HepG2 (cell line): ENCODE measurements at places on chromosomes 11 and 22. TPM values are rescaled to one million over a fixed set of nuclear protein-coding genes. Genes with fewer than 3 reads are reported as not detected.
A peak's percentile ranks its signal among the peaks of the same experiment; 100 is the strongest.

GRCh38 chr11:117011541-117011898, 86.7 kb downstream of the SIK3 start:
- no peaks in the 10 kb centered on the region for H3K4me1 ChIP-seq
- H3K4me3 ChIP-seq = no peak overlapping the region
- H3K36me3 ChIP-seq = no peaks in the 10 kb centered on the region
- no peak overlapping the region for H3K27ac ChIP-seq
- DNase-seq = no peak
- no peaks in the 10 kb centered on the region for H3K27me3 ChIP-seq

GRCh38 chr11:69818231-69818602, 999 bp downstream of the FGF3 start:
- H3K4me1 ChIP-seq = no peaks in the 10 kb centered on the region
- no peaks in the 10 kb centered on the region for H3K36me3 ChIP-seq
- H3K27me3 ChIP-seq = peaks cover 57% of the 10 kb centered on the region; the same call in 2 of the 3 replicates
- DNase-seq = no peak
- H3K27ac ChIP-seq = no peak overlapping the region

GRCh38 chr22:29203488-29204454, 1.9 kb upstream of the EMID1 start:
- DNase-seq = no peak
- H3K4me1 ChIP-seq = peaks cover 46% of the 10 kb centered on the region
- no peaks in the 10 kb centered on the region for H3K36me3 ChIP-seq
- no peak overlapping the region for H3K4me3 ChIP-seq
- H3K27me3 ChIP-seq = peaks cover 7% of the 10 kb centered on the region

DNA sequence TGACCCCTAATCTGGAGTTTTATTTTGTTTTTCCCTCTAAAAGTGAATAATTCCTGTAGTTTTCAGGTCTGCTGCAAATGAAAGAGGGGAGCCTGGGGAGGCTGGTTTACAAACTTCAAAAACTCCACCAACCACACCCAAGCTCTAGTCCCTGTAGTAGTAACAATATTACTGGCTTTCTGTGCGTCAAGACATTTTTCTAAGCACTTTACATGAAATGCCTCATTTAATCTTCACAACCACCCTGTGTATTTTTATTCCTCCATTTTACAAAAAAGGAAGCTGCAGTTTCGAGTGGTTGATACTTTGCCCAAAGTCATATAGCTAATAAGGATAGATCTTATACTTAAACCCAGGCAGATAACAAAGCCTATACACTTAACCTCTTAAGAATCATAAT, 23.5 kb downstream of the CTNND1 start:
- DNase-seq = no peak
- H3K4me3 ChIP-seq = no peak overlapping the region
- peaks cover 4% of the 10 kb centered on the region; the same call in 1 of the 2 replicates for H3K36me3 ChIP-seq
- peaks cover 97% of the 10 kb centered on the region for H3K4me1 ChIP-seq

DNA sequence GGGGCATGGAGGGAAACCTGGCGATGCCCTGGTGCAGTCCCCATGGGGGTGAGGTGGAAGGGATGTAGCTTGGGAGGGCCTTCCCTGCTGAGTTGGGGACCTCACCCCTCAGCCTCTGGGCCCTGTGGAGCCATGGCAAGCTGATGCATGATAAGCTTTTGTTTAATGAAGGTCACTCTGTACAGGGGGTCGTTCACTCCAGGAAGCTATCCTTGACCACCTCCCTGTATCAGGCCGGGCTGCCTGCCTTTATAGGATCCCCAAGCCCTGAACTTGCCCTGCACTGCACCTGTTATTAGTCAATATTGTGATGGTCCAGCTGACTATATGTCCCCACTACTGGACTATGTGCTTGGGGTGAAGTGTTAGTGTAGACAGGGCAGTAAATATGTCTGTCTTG, 49.7 kb upstream of the MYEOV start:
- no peak overlapping the region for H3K27ac ChIP-seq
- DNase-seq = no peak
- H3K4me1 ChIP-seq = no peaks in the 10 kb centered on the region
- no peaks in the 10 kb centered on the region for H3K36me3 ChIP-seq
- H3K4me3 ChIP-seq = no peak overlapping the region

DNA sequence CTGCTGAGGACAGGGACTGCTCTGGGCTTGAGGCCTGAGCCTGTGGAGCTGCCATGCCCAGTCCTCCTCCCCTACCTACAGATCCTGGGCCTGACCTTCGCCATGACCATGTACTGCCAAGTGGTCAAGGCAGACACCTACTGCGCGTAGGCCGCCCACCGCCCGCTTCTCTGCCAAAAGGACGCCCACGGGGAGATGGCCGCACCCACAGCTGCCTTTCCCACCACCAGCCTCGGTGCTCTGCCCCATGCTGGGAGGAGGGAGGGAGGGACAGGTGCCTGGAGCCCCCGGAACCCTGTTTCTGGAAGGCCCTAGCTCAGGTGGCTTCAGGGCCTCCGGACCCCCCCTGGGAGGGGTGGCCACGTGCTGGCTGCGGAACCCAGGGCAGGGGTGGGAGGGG, 23.8 kb downstream of the TSPAN4 start:
- no peak overlapping the region for H3K4me3 ChIP-seq
- 0 out of 3 replicates have a peak, but pooled peaks cover 6% of the 10 kb centered on the region for H3K36me3 ChIP-seq
- DNase-seq = no peak
- H3K27me3 ChIP-seq = no peaks in the 10 kb centered on the region

DNA sequence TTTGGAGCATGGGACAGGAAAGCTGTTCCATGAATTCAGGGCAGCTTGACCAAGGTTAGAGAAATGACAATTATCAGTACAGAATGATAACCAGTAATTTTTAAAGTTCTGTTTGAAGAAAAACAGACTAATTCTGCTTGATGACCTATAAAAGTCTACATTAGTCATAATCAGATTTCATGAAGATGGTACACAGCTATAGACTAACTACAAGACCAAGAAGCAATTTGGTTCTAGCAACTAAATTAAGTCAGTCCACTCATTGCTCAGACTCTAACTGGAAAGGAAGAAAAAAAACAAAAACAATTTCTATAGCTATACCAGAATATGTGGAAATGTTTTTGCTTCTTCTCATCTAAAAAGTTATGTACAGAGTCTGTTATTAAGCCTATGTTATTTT, 24.9 kb downstream of the MRTFA start:
- no peaks in the 10 kb centered on the region for H3K27me3 ChIP-seq
- no peak overlapping the region for H3K27ac ChIP-seq
- peaks cover 17% of the 10 kb centered on the region for H3K4me1 ChIP-seq
- no peak overlapping the region for H3K4me3 ChIP-seq

GRCh38 chr11:35098855-35099254, 40.1 kb upstream of the CD44 start:
- no peak for DNase-seq
- no peak overlapping the region for H3K4me3 ChIP-seq
- no peaks in the 10 kb centered on the region for H3K27me3 ChIP-seq
- no peaks in the 10 kb centered on the region for H3K36me3 ChIP-seq

DNA sequence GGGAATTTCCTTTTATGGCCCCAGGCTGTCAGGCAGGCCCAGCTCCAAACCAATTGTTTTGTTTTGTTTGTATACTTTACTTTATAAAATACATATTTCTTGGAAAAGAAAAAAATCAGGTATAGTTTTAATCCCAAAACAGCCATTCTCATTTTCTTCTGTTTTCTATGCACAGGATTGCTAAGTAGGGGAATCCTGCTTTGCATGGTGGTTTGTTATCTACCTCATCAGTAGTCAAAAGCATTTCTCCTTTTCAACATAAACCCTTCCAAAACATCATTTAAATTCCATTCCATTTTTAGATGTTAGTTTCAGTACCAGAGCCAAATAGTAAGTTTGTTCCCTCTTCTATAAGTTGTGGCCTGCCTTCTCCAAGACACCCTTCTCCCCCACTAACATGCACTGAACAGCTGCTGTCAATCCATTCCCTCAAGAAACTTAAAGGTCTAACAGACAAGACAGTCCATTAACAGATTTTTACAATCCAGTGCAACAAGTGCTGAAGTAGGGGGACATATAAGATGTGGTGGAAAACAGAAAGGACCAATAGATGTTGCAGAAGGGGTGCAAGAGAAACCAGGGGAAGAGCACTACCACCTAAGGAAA, 3.7 kb downstream of the ILK start:
- no peak for DNase-seq
- H3K27ac ChIP-seq = peak overlapping the region; percentile 62
- peaks cover 53% of the 10 kb centered on the region for H3K4me1 ChIP-seq
- no peak overlapping the region for H3K4me3 ChIP-seq

DNA sequence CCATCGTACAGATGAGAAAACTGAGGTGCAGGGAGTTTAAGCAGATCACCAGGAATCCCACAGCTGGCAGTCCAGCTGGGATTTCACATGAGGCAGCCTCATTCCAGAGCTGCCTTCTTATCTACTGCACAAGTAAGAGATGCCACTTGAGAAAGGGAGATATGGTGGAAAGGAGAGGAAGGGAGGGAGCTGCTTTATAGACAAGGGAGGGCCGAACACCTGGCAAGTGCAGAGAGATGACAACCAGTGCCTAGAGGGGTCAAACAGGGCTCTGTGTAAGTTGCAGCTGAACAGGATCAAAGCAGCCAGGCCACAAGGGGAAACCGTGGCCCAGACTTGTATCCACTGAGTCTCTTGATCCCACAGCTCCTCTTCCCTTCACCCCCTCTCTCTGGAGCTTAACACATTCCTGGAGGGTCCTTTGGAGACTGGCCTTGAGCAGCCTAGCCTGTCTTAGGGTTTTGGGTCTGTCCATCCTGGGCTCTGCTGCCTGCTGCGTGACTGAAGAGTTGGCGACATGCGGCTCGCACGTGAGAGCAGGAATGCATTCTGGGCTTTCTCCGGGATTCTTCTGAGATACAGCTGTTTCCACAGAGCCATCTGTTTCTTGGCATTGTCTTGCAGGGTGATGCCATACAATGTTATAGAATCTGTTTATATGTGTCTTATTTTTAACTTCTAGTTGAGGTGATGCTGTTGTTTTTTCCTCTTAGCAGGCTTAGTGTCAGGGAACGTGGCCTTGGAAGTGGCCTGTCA, 268.5 kb upstream of the SYN3 start:
- H3K27me3 ChIP-seq = no peaks in the 10 kb centered on the region
- H3K36me3 ChIP-seq = no peaks in the 10 kb centered on the region
- peaks cover 46% of the 10 kb centered on the region for H3K4me1 ChIP-seq

DNA sequence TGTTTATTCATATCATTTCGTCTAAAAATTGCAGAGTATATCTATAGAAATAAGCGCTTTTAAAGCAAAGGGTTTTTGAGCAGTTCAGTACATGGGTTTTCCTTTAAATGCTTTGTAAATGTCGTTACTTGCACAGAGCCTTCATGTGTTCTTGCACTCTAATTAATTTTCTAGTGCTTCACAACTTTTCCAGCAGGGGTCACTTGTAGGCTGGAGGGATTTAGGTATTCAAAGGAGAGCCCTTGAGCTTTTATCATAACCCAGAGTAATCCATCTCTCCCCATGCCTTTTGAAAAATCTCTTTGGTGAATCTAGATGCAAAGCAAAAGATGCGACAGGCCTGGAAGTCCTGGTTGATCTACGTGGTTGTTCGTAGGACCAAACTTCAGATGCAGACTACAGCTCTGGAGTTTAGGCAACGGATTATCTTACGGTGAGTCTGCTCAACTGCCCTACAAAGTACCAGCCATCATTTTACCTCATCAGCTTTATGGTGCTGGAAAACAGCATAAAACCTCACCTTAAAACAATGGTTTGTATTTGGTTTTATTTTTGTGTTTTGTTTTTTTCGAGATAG, 60.4 kb downstream of the SFI1 start:
- DNase-seq = peak; percentile 45
- no peaks in the 10 kb centered on the region for H3K36me3 ChIP-seq
- H3K27ac ChIP-seq = no peak overlapping the region
- peaks cover 9% of the 10 kb centered on the region for H3K4me1 ChIP-seq

GRCh38 chr11:13091804-13092203, 82.7 kb downstream of the RASSF10 start:
- H3K4me3 ChIP-seq = no peak overlapping the region
- H3K36me3 ChIP-seq = no peaks in the 10 kb centered on the region
- peak; percentile 24 for DNase-seq
- peaks cover 32% of the 10 kb centered on the region for H3K4me1 ChIP-seq
- no peaks in the 10 kb centered on the region for H3K27me3 ChIP-seq

KAT5 gene
- polyA plus RNA-seq = 34.4 and 35.2 TPM in 2 replicates

H19 gene
- polyA plus RNA-seq = 1.3 and 2.4 TPM in 2 replicates
